ENCODE measurements at places on chromosomes 4 and X.
A peak's percentile ranks its signal among the peaks of the same experiment; 100 is the strongest.

DNA sequence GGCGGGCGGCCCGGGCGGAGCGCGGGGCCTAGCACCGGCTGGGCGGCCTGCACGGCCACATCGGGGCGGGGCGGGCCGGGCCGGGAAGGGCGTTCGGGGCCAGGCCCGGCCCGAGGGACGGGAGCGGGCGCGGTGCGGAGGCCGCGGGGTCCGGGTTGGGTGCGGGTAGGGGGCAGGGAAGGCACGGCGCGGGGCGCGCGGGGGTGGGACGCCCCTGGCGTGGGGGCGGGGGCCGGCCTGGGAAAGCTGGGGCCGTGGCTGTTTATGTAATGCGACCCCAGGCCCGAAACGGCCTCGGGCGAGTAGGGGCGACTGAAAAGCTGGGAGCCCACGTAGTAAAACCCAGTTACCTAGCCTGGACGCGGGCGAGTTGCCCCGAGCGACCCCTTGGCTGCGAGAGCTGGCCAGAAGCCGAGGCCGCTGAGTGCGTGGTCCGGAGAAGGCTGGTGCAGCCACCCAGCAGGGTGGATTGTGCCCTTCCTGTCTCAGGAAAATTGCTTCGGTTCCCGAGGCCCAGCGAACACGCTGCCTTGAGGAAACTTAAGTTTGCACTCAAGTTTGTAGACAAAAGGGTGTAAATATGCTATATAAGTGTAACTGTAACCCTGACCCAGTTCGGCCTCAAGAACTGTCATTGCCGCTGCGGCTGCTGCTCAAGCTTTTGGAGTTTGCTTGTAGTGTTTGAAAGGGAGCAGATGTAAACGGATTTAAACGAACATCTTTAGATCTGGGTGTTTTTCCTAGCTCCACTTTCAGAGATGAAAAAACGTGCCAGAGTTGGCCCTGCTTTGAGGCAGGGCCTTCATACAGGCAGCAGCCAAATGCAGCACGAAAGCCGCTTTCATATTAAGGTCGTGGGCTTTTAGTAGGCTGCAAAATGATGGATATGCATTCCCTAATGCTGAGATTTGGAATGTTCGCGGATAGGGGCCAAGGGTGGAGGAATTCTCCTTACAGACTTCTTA, 674 bp downstream of the SEC24B start:
- ATAC-seq, result peak; percentile 75

DNA sequence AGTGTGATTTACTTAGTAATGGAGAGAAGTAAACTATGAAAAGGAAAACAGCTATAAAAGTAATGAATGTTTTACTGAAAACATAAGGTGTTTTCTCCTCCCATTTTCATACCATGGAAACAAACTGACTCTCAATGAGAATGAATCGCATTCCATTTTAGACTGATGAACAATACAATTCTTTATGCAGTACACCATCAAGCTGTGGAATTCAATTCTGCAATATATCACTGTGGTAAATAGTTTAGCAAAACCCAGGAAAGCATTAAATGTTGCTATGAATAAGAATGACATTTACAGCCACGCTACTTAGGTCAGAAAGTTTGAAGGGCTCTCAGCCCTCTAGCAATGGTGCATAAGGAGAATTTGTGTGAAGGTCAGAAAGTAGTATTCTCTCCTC, 7.4 kb downstream of the DCAF8L2 start:
- ATAC-seq, result no peak

DNA sequence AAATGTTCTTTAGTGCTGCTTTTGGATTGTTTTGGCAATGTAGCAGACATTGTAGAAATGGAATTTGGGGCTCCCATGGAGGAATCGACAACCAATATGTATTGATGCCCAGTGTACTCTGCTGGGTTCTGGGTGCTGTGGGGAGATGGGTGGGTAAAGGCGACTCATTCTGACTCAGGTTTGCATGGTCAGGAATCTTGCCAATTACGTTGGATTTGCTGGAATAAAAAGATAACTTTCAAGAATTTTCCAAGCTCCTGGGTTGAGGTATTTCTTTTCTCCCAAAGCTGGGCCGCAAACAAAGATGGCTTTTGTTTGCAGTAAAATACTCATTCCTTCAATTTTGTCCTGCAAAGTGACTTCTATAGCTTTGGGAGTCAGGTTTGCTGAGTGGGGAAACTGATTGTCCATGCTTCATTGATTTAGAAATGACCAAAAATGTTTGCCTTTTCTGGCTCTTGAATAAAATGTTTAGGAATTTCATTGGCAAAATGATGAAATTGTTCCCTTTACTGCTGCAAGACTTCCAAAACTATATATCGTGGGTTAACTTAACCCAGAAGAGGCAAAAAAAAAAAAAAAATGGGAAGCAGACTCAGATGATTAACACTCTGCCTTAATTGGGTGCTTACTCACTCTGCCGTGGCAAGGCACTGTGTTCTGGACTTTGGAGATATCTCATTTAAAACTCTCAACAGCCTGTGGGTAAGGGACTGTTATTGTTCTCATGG, 57.0 kb downstream of the RTL9 start:
- no peak for ATAC-seq

DNA sequence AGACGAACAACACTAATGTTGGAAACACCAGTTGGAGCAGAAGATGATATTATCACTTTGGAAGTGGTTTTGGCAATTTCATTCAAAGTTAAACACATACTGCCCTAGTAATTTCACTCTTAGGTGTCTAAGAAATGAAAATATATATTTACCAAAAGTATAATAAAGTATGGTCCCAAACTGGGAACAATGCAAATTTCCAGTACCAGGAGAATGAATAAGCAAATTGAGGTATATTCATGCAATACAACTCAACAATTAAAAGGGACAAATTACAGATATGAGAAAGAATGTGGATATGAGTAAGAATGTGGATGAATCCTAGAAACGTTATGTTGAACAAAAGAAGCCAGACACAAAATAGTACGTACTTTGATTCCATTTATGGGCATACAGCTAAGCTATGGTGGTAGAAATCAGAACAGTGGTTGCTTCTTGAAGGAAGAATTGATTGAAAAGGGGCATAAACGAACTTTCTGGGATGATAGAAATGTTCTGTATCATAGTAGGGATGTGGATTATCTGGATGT, 10.0 kb downstream of the ELMOD2 start:
- ATAC-seq, result no peak

DNA sequence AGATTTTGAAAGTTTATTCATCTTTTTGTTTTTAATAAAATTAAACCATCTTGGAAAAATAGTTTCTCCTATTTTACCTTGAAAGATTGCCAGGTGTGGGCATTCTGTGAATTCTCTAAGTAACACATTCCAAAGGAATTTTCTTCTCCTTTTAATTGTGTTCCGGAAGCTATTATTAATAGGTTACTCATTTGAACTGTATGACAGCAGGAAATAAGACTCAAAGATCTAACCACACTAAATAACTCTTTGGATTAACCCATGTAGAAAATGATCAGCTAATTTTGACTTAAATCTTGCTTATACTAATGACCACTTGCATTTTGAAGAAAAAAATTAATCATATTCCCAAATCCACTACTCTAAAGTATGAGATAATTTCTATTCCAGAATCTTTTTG, 17.6 kb upstream of the CCNI start:
- ATAC-seq, result peak; percentile 50

DNA sequence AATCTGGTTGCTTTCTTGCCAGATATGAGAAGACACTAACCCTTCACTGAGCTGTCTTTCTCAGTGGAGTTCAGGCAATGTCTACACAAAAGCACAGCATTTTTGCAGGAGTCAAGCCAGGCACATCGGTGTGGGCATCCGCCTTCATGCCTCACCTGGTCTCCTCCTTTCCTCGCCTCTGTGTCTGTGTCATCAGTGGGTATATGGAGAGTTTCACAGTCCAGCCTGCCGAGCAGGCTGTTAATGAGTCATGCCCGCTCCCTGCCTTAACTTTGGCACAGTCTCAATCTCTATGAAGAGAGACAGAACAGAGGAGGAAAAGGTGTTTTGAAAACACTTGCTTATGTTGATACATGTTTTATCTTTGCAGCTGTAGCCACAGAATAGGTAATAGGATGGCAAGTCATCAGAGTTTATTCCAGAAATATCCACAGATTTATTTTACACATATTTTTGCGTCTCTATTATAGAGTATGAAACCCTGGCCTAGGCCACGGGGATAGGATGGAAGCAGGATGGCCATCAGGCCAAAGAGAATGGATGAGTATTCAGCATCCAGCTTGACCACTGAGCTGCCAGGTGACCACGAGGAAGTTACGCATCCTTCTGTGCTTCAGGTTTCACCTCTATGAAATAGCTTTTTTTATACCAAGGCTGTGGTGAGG, 32.8 kb upstream of the MAML3 start:
- peak; percentile 99 for ATAC-seq

- peak; percentile 29 for ATAC-seq
Measured at GRCh38 chrX:78029663-78030062, 60.2 kb upstream of the PGAM4 start.

DNA sequence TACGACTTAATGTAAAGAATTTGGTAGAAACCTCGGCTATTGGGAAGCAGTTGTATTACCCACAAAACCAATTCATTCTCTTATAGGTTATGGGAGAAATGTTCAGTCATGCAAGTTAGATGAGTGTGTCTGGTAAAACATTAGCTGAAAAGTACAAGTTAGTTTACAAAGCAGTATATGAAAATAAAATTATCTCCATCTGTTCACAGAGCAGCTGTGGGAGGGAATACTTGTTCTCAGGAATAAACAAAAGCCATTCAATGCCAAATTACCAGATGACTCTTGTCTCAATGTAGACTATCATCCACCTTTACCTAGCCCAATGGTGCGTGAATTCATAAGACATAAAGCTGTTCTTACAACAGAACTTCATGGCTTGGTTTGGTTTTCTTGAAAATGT, 28.6 kb downstream of the STAP1 start:
- no peak for ATAC-seq

GRCh38 chr4:16603178-16603577, 295.3 kb downstream of the LDB2 start:
- ATAC-seq, result no peak

GRCh38 chr4:4789462-4789861, 70.0 kb upstream of the MSX1 start:
- no peak for ATAC-seq

DNA sequence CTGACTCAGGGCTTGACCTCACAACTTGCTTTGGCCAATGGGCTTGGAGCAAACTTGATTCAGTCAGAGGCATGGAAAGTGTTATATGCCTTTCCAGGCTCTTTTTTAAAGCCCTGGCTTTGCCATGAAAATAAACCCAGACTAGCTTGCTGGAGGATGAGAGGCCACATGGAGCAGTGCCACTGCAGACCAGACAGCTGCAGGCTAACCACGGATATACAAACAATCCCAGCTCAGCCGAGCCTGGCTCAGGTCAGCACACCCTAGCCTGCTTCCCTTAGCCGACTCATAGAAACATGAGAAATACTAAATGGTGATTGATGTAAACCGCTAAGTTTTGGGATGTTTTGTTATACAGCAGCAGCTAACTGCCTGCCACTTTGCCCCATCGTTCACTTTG, 345.1 kb downstream of the ARHGAP10 start:
- no peak for ATAC-seq

DNA sequence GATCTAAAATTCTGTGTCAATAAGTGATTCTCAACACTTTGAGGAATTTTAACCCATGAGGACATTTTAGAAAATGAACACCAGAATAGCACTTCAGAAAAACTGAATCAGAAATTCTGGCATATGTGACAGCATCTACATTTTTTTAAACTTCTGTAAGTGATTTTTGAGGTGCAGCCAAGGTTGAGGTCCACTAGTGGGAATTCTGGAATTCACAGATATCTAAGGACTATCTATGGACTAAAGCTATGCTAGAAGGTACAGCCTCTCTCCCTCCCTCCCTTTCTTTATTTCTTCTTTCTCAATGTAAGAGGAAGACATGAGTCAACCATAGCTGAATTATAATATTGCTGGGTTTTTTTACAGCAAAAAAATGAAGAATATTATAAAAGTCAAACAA, 508.2 kb upstream of the ATOH1 start:
- no peak for ATAC-seq

GRCh38 chrX:16958356-16958755, 11.9 kb downstream of the REPS2 start:
- ATAC-seq, result no peak

DNA sequence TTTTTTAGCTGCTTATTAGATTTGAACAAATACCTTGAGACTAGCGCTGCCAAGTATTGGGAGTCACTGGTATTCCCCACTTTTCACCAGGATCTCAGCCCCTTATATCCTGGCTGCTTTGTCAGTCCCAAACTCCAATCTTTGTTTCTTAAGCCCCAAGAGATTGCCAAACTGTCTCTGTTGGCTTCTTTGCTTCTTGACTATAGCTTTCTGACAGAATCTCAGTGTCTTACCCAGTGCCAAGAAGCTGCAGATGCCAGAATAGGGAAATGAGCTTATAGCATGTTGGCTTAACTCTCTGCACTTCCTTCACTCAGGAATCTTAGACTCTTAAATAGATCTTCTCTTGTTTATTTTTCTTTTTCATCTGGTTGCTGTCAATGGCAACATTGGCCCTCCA, 297.5 kb upstream of the DCAF8L1 start:
- no peak for ATAC-seq

GRCh38 chrX:115521741-115522140, 39.2 kb upstream of the PLS3 start:
- ATAC-seq, result no peak

DNA sequence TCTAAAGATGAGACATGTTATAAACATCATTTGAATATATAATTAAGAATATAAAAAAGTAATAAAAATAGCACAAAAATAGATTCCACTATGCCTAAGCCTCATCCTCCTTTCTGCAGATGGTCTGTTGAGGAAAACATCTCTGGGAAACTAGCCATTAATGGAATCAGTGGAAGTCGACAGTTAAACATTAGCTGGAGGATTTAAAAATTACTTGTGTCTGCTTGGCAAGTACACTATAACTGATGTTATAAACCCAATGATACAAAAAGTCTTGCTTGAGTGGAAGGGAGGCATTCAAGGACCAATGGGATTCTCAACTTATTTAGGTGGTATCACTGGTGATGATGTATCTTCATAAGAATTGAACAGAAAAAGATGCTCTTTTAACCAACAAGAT, 1598.3 kb downstream of the PCDH18 start:
- ATAC-seq, result no peak

DNA sequence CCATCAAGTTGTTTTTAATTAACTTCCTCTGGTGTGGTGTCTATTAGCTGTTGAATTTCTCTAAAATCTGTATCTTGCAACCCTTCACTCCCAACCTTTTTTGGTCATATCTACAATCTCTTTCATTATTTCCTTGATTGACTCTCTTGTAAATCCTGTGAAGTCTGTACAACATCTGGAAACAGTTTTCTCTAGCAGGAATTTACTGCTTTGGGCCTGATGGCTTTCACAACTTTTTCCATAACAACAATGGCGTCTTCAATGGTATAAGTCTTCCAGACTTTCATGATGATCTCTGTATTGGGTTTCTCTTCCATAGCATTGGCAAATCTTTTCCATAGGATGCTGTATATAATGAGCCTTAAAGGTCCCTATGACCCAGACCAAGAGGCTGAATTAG, 49.0 kb downstream of the TBC1D19 start:
- ATAC-seq, result no peak

DNA sequence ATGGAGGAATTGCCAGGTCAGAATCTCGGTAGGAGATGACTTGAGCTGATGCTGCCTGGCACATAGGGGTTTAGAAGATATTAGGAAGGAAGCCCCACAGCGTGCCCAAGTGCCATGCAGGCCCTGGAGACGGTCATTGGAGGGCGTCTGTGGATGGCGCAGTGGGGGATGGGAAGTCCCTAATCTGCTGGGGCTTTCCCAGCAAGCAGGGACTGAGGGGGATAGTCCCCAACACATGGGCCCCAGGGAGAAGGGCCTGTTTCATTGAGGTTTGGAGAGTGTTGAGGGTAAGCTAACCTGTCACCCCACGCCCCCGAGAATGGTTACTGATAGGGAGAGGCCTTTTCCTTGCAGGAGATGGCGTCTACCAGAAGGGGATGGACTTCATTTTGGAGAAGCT, 7.8 kb downstream of the TAFAZZIN start:
- ATAC-seq, result no peak
